Mesenteric fat pad (tissue), 1 donor: ENCODE measurements at places on chromosomes 4 and X.

- DNase-seq: no peak
These were observed 100.1 kb downstream of the EIF4E start for GRCh38 chr4:98828801-98829200.

- no peak for DNase-seq
These were observed 35.4 kb upstream of the PPA2 start for GRCh38 chr4:105509291-105509690.

DNA sequence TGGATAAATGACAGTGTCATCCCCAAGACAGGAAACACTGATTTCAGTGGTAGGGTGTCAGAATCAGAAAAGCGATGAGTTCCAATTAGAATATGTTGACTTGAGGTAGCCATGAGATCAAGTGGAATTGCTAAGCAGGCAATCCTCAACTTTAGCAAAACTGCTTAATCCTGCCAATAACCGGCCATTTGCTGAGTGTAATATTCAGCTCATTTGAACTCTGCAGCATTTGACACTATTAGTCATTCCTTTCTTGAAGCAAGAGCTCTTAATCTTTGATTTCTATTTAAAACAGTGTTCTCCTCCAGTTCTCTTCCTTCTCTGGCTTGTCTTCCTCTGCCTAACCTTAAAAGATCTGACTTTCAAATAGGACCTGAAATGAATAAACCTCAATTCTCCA is 68.7 kb upstream of the DCLK2 start:
- no peak for DNase-seq

DNA sequence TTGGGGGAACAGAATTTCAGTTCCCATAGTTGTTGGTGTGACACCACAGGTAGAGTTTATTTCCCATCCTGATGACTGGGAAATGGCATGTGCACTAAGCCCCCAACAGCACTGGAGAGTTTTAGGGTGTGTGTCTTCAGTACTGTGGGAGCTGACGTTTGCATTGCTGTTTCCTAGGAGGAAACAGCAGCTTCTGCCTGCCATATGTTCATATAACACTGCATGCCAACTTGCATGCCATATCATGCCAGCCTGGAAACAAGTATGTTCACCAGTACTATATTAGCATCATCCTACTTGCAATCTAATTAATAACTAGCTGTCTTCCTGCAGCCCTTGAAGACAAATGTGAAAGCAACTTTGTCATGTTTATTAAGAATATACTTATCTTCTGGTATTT is 58.2 kb downstream of the NAA11 start:
- no peak for DNase-seq

GRCh38 chr4:104726002-104726401 is 231.3 kb upstream of the CXXC4 start:
- DNase-seq: no peak

DNA sequence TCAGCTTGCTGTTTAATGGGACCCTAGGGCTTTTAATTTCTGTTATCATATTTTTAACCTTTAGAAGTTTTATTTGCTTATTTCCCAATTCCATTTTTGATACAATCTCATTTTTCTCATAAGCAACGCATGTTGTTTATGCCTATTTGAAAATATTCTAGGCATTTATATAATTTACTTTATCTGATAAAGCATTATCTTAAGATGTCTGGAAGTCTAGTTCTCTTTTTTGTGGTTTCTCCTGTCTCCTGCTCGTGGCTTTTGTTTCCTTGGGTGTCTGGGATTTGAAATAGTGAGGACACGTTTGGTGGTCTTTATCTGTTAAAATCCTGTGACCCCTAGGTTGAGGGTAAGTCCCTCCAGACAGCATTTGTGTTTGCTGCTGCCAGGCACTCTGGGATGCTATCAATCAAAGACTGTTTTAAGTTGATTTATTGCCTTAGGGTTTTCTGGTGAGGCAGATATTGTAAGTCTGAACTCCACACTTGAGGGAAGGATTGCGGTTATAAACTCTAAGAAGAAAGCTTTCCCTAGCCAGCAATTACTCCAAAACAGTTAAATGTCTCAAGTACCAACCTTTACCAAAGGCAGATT is 208.0 kb downstream of the PRDM5 start:
- DNase-seq: no peak
